ENCODE measurements at places on chromosomes 13 and 19.

DNA sequence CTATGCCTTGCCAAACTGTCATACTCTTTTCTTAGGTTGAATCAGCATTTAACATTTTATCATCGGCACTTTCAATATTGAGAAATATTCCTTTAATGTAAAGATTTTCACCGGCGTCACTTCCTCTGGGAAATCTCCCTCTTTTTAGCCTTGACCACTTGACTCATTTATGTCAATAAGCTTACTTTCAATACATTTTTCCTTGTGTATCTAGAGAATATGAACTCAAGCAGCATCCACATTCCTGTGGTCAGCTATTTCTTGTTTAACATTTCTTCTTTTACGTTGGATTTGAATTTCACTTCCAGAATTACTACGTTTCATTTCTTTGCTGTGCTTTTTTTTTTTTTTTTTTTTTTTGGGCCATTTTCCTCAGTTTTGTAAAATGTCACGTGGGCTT lies 271.2 kb upstream of the HTR2A start:
- DNase-seq, result no peak

DNA sequence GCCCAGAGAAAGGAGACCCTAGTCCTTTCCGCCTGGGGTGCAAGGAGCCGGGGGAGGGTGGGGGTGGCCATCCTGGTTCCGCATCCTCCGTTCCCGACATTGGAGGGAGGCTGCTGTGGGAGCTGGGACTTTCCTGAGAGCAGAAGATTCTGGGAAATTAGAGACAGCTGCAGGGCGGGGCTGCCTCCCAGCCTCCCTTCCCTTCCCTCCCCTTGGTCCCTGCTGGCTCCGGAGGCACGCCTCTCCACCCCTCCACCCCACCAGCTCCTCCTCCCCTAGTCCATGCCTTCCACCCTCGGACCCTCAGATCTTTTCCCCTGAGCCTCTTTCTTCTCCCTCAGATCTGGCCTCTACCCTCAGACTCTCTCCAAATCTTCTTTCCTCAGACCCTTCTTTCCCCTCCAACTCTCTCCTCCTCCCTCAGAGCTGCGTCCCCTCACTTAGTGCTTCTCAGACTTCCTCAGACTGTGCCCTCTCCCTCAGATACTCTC lies 3.1 kb upstream of the BCL3 start:
- DNase-seq, result peak; percentile 89

GRCh38 chr13:101579281-101579802 lies 126.9 kb downstream of the ITGBL1 start:
- DNase-seq, result peak; percentile 58

DNA sequence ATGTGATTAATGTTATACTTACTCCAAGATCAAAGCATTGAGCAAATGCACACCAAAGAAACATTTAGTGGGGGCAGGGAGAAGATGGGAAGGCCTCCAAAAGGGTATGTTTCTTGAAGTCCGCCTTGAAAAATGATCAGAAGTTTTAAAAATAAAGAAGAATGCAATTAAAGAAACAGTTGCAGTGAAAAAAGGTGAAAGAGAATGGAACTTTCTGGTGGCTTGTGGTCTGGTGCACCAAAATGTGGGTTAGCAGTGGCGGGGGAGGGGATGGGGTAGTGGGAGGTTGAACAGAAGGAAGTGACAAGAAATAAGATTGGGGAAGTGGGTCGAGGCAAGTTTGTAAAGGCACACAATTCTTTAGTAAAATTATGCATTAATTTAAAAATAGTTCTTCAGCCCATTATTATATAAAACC lies 2.5 kb downstream of the LCP1 start:
- DNase-seq, result no peak

DNA sequence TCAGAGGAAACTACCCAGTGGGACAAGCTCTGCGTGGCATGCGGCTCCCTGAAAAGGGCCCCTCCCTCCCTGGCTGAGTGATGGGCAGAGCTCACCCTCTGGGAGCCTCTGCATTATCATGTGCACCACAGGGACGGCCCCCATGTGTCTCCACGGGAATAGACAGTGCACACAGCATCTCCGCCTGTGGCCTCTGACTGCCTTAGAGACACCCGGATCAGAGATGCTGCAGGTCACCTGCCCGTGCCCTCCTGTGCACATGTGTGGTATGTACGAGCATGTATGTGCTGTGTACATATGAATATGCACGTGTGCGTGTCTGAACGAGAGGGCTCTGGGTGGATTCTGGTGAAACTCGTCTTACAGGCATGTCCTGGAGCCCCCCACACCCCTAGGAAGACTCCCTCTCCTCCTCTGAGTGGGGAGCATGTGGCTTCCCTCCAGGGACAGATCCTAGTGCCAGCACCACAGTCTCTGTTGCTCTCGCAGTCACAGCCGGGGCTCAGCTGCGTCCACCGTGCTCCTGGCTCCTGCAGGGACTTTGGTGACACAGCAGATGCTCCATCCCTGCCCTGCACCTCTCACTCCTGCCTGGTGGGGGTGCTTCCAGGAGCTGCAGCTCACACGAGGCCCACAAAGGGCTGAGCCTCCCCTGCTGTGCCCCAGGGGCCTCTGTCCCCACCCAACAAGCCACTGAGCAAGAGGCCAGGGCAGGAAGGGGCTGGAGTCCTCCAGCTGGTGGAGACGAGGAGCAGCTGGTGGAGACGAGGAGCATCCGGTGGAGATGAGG lies 19.6 kb downstream of the C13orf46 start:
- DNase-seq, result no peak

DNA sequence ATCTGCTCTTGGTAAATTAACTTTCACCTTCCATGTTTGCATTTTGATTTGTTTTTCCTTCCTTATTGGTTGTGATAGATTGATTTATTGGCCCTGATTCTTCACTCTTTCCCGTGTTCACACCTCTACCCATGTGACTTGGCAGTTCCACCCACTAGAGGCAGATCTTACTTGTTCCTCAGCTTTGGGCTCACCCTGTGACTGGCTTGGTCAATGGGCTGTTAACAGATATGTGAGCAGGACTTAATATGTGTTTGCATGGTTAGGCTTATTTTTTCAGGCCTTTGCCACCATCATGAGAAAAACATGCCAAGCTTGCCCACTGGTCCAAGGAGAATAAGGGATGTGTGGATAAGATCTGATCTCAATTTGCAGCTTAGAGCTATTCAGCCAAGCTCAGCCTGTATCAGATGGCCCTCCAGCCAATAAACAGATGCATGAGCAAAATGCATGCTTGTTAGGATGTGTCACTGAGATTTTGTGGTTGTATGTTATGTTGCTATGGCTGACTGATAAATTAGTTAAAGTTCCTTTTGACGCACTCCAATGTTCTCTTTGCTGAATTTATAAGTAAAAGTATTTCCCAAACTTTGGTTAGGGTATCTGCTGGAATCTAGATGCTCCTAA lies 48.0 kb downstream of the RGCC start:
- peak; percentile 58 for DNase-seq

DNA sequence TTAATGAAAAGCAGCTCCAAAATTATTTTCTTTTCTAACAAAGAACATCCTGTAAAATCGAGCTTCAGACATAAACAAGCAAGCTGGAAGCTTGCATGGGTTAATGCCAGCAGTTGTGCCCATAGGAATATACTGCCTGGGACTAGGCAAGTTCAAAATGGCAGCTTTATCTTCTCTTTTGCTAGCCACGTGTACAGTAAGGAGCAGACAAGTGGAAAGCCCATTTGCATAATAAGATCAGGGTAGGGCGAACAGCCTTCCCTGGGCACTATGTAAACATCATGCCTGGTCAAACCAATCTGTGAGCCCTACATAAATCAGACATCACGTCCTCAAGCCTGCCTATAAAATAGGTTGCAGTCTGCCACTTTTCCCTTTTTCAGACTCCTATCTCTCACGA lies 489.7 kb downstream of the RFC3 start:
- no peak for DNase-seq

DNA sequence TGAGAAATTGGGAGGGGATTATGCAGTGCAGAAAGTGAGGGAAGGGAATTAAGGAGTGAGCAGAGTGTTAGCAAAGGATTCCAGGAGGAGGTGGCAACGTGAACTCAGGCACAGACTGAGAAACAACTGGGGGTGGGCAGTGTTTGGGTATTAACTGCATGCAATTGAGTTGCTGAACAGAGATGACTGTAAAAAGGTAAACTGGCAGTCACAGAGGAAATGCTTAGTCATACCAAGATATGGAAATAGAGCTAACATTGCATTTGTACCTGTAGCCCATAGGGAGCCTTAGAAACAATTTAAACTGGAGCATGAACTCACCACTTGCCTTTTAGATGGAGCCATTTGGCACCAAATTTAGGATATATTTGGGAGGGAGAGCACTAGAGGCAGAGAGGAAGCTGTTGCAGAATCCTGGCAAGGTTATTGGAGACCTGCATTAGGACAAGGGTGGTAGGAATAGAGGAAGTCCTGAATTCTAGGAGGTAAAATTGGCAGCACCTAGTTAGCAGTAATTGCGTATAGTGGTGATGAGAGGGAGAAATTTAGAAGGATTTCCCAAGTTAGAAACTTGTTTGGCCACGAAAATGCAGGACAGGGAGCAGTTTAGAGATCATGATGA lies 100.6 kb upstream of the FRY start:
- peak; percentile 6 for DNase-seq

DNA sequence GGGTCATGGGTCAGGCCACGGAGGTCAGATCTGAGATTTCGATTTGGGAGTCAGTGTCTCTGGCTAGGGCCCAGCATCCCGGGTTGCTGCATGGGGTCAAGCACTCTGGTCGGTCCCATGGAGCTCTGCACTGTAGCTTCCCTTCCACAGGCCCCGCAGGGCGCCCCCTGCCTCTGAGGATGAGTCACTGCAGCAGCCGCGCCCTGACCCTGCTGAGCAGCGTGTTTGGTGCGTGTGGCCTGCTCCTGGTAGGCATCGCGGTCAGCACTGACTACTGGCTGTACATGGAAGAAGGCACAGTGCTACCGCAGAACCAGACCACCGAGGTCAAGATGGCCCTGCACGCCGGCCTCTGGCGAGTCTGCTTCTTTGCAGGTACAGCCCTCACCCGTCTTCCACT lies 3.6 kb downstream of the CACNG7 start:
- no peak for DNase-seq

GRCh38 chr13:49667773-49668172 lies 23.5 kb downstream of the EBPL start:
- peak; percentile 35 for DNase-seq

- peak; percentile 77 for DNase-seq
These were observed at the start of gene BCL3 for GRCh38 chr19:44748426-44749254. Gene BCL3 (plus strand): TSS chr19:44748708. CDS start chr19:44748791, 83 bp downstream.

DNA sequence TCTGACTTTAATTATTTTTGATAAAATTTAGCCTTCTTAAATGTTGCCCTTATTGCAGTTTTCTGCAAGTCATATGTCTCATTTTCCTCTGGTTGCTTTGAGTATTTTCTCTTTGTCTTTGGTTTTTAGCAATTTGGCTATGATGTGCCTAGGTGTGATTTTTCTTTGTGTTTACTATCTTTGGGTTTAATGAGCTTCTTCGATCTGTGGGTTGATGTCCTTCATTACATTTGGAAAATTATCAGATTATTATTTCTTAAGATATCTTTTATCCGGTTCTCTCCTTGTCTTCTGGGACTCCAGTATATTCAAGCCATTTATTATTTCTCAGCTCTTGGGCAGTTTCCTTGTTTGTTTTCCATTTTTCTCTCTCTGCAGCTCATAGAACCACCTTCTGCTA lies 39.0 kb downstream of the WASF3 start:
- no peak for DNase-seq

DNA sequence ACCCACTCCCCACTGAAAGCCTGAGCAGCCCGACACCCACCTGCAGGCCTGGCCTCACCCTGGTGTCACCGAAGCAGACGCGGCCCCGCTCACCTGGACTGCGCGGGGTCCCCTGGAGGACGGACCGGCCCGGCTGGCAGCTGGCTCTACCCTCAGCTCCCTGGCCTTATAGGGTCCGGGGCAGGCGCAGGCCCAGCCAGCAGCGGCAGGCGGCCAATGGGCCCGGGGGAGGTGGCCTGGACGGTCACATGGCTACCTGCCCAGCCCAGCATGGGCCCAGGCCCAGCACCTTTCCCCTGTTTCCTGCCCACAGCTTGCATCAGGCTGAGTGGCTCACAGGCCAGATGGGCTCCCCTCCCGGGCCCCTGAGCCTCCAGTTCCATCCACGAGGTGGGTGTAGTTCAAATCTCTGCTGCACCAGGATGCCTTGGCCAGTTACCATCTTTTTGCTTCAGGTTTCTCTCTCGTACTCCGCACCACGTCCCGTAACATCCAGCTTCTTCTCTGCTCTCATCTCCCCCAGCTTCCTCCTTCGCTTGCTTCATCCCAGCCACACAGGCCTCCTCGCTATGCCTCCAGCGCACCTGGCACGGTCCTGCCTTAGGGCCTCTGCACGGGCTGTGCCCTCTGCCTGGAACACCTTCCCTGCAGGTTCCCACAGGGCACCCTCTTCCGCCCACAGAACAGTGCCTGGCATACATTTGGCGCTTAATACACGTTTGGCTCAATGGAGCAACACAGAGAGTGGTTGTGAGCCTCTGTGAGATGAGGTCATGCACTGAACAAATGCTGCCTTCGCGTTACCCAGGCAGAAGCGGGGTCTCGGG lies at the start of gene PLIN4:
TSS of gene PLIN4 (minus strand) at position 142 of the 827 bp plus-strand sequence. CDS start 214 bp downstream, outside the sequence.
- peak; percentile 39 for DNase-seq

GRCh38 chr19:12952488-12953137 lies 4.4 kb downstream of the GADD45GIP1 start:
- DNase-seq, result peak; percentile 48

DNA sequence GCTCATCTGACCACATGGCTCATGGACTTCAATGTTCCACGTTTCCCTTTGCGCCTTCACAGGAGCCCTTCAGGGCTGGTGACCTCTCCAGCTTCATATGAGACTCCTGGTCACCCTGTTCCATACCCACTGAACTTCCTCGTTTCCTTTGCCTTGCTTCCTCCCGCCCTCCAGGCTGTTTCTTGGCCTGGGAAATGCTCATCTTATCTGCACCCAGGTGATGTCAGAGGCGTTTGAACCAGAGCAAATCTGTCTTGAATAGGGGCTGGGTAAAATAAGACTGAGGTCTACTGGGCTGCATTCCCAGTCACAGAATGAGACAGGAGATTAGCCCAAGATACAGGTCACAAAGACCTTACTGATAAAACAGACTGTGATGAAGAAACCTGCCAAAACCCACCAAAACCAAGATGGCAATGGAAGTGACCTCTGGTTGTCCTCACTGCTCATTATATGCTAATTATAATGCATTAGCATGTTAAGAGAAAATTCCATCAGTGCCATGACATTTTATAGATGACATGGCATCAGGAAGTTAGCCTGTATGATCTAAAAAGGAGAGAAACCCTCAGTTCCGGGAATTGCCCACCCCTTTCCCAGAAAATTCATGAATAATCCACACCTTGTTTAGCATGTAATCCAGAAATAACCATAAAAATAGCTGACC lies 102.7 kb downstream of the DCLK1 start:
- peak; percentile 3 for DNase-seq

DNA sequence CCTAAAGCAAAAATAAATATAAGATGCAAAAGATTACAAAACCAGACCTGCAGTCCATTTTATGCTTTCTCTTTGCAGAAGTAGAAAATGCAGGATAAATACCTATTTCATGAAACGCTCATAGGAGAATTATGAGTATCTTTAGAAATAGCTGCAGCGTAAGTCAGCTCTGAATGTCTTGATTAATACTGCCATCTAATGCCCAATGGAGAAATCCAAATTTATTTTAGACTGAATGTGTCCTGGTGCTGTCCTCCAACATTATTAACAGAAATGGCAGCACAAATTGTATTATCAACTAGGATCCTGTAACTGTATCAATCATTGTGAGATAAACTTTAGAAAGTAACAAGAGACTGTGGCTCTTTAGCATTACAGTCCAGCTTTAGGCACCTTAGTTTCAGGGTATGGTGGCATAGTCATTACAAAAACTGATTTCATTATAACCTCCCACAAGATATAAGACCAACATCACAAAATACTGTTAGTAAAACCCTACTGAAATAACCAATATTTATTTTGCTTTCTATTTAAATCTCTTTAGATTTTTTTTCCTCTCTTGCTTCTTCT lies 162.1 kb upstream of the MIR17HG start:
- no peak for DNase-seq

All from NCI-H226 (cell line).